Pancreas (tissue), 10 donors: ENCODE measurements at places on chromosomes 5 and 9. TPM values are rescaled to one million over a fixed set of nuclear protein-coding genes. Genes with fewer than 3 reads are reported as not detected.
A peak's percentile ranks its signal among the peaks of the same experiment; 100 is the strongest.

DNA sequence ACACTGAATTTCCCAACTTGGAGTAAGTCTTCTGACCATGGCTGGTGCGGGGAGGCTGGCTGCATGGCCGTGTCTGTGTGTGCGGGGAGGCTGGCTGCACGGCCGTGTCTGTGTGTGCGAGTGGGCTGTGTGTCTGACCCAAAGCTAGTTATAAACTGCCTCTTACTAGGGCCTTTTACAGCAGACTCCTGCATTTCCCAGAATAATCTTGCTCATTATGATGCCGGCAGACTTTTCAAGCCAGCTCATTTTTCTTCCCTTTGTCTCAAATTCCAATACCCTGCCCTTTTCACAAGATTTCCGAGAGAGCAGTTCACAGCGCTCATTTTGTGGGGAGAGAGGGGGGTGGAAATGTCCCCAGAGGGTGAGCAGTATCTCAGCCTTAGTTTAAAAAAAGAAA is 470.7 kb upstream of the BRINP1 start:
- no peak overlapping the region for H3K27ac ChIP-seq
- H3K4me3 ChIP-seq, result no peak overlapping the region
- H3K27me3 ChIP-seq, result no peaks in the 10 kb centered on the region
- H3K4me1 ChIP-seq, result no peaks in the 10 kb centered on the region

DNA sequence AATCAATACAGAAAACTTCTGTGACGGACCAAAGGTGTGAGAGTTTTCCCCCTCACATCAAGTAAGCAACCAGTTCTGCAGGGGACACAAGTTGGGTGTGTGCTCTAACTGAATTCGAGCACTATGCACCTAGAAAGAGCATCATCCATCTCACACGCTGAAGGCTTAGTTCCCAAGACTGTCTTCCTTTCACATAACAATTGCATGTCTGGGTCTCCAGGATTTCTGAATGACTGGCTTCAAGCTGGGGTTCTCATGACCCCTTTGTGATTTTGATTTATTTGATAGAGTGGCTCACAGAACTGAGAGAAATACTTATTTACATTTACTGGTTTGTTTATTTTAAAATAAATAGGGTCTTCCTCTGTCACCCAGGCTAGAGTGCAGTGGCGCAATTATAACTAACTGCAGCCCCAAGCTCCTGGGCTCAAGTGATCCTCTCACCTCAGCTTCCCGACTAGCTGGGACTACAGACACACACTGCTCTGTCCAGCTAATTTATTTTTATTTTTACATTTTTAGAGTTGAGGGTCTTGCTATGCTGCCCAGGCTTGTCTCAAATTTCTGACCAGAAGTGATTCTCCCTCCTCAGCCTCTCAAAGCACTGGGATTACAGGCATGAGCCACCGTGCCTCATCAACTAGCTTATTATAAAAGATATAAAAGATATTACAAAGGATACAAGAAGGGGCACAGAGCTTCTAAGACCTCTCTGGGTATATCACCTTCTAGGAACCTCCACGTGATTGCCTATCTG is 316.7 kb upstream of the CDH12 start:
- H3K27me3 ChIP-seq, result no peaks in the 10 kb centered on the region
- H3K4me3 ChIP-seq, result no peak overlapping the region
- DNase-seq, result no peak
- no peak overlapping the region for H3K27ac ChIP-seq
- no peaks in the 10 kb centered on the region for H3K4me1 ChIP-seq

DNA sequence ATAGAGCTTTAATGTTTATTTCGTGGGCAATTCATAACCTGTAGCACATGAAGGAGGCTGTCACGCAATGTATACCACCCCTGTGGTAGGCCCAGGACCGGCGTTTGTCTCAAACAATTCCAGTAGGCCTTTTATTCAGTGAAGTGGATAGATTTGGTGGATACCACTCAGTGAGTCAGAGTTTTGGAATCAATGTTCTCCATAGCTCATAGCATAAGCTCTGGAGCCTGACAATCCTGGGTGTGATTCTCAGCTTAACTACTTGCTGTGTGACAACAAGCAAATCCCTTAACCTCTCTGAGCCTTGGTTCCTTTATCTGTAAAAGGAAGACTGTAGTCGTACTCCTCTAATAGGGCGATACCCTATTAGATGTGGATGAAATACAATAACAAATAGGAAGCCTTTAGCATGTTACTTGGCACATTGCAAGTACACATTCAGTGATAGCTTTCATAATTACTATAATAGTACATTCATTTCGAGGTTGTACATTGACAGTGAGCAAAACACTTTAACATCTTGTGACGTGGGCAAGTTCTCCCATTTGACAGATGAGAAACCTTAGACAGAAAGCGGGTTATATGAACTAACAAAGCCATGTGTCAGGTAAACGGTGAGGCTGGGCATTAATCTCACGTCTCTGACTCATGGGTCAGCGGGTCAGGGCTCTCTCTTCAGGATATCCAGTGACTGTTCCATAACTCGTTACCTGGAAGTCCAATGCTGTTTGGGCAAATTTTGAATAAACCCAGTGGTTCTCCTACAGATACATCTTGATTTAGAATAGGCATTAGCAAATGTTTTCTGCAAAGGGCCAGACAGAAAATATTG is 130.8 kb downstream of the C9orf152 start:
- H3K27ac ChIP-seq, result no peak overlapping the region
- no peaks in the 10 kb centered on the region for H3K27me3 ChIP-seq
- no peaks in the 10 kb centered on the region for H3K36me3 ChIP-seq
- H3K4me3 ChIP-seq, result no peak overlapping the region
- no peak for DNase-seq

- H3K4me1 ChIP-seq, result no peaks in the 10 kb centered on the region
- H3K36me3 ChIP-seq, result no peaks in the 10 kb centered on the region
- no peaks in the 10 kb centered on the region for H3K27me3 ChIP-seq
- no peak for DNase-seq
Observed at GRCh38 chr5:10505517-10506095, 58.3 kb upstream of the ANKRD33B start.

DNA sequence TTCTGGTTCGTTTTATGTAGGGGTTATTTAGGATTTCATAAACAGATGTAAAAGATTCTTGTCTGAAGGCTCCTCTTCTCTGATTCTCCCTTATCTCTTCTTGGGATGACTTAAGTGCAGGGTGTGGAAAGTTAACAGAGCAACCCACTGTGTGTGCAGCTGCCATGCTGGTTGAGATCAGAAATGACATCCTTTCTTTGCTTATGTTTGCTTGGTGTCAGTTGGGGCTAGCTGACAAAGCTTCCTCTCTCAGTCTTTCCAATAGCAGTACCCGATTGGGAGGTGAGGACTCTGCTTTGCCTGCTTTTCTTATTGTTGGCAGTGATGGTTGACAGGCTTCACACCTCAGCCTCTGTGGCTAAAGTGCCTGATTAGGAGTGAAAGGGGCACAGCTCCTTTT is 26.5 kb downstream of the OGN start:
- H3K4me1 ChIP-seq, result no peaks in the 10 kb centered on the region
- H3K36me3 ChIP-seq, result no peaks in the 10 kb centered on the region

GRCh38 chr5:180102636-180103035 is 31.1 kb upstream of the RNF130 start:
- no peak overlapping the region for H3K27ac ChIP-seq
- no peaks in the 10 kb centered on the region for H3K27me3 ChIP-seq
- H3K4me1 ChIP-seq, result no peaks in the 10 kb centered on the region

- H3K36me3 ChIP-seq, result no peaks in the 10 kb centered on the region
- H3K4me3 ChIP-seq, result no peak overlapping the region
- DNase-seq, result no peak
- H3K27ac ChIP-seq, result no peak overlapping the region
- no peaks in the 10 kb centered on the region for H3K4me1 ChIP-seq
Observed at GRCh38 chr5:67346611-67347010, 150.0 kb upstream of the CD180 start.

GRCh38 chr5:76601470-76601869 is 21.7 kb downstream of the F2RL2 start:
- no peak overlapping the region for H3K4me3 ChIP-seq
- H3K27ac ChIP-seq, result no peak overlapping the region
- no peaks in the 10 kb centered on the region for H3K27me3 ChIP-seq
- no peaks in the 10 kb centered on the region for H3K4me1 ChIP-seq
- no peak for DNase-seq
- H3K36me3 ChIP-seq, result no peaks in the 10 kb centered on the region

DNA sequence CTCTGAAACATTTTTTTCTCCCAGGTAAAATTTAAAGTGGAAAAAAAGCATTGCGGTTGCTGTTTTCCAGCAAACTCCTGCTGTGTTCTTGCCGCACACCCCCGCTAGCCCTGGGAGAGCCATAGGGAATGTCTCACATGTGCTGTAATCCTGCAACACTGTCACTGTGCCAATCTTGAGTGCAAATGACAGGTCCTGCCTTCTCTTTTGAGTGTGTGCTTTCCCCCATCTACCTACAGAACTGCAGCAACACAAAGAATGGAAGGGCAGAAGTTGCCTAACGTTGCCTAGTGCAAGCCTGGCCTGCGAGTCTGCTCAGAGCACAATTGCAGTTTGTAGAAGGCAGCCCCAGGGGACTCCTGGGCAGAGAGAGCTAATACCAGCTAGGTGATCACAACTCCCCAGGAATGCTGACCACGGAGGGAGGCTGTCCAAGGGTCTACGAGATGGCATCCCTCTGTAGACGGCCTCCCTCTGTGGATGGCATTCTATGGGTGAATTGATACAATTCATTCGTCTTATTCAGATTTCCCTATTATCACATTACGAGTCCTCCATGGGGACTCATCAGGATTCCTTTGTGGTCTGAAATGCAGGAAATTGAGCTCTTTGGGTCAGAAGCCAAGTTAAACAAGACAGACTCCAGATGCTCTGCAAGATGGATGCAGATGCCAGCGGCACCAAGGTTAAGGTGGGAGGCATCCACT is 172.6 kb upstream of the S1PR3 start:
- H3K27ac ChIP-seq, result no peak overlapping the region
- DNase-seq, result no peak
- H3K4me1 ChIP-seq, result no peaks in the 10 kb centered on the region
- H3K27me3 ChIP-seq, result no peaks in the 10 kb centered on the region

DNA sequence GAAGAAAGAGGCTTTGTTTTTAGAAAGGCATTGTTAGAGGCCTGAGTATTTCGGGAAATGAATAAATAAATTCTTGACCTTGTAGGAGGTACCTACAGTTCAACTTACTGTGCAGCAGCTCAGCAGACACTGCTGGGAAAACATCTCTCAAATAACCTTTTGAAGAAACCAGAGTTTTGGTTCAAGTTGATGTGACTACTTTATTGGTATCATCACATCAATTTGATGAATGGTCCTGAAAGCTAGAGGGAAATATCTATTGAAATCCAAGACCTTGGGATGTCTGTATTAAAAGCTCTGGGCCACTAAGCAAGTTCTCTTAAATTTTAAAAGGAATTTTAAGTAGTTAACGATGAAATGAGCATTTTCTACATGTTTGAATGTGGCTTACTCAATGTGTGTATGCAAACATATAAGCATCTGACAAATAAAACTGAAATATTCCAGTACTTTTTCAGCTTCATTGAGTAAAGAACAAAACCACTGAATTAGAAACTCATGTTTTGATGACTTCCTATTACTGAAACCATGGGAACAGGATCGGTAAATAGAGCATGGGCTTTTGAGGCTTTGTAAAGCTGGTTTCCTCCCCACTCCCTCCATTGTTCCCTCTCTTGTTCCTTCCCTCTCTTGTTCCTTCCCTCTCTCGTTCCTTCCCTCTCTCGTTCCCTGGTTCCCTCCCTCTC is 36.7 kb downstream of the SLC27A6 start:
- H3K27ac ChIP-seq, result no peak overlapping the region
- H3K4me3 ChIP-seq, result no peak overlapping the region
- no peaks in the 10 kb centered on the region for H3K4me1 ChIP-seq
- no peaks in the 10 kb centered on the region for H3K36me3 ChIP-seq
- DNase-seq, result no peak

GRCh38 chr9:106961623-106962022 is 98.7 kb downstream of the ZNF462 start:
- no peaks in the 10 kb centered on the region for H3K27me3 ChIP-seq
- H3K27ac ChIP-seq, result no peak overlapping the region
- DNase-seq, result no peak

DNA sequence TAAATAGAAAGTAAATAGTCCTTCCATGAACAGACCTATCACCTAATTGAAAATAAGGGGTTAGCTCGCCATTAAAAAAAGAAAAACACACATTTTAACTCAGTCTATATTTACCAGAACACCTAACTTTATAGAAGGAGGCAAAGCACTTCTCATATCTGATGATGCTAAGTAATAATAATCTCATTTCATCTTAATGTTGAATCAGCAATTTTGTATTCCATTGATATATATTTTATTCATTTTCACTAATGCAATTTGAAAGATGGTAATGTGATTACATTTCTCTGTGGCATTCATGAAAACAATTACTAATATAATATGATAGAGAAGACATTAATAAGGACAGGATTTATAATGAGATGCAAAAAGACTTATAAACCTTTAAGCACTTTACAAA is 276.7 kb downstream of the BNC2 start:
- no peak overlapping the region for H3K4me3 ChIP-seq
- no peaks in the 10 kb centered on the region for H3K27me3 ChIP-seq
- no peaks in the 10 kb centered on the region for H3K4me1 ChIP-seq
- DNase-seq, result no peak

GRCh38 chr5:6252581-6252980 is 125.8 kb downstream of the MED10 start:
- H3K27me3 ChIP-seq, result no peaks in the 10 kb centered on the region
- no peaks in the 10 kb centered on the region for H3K4me1 ChIP-seq
- no peaks in the 10 kb centered on the region for H3K36me3 ChIP-seq
- H3K4me3 ChIP-seq, result no peak overlapping the region
- H3K27ac ChIP-seq, result no peak overlapping the region

DNA sequence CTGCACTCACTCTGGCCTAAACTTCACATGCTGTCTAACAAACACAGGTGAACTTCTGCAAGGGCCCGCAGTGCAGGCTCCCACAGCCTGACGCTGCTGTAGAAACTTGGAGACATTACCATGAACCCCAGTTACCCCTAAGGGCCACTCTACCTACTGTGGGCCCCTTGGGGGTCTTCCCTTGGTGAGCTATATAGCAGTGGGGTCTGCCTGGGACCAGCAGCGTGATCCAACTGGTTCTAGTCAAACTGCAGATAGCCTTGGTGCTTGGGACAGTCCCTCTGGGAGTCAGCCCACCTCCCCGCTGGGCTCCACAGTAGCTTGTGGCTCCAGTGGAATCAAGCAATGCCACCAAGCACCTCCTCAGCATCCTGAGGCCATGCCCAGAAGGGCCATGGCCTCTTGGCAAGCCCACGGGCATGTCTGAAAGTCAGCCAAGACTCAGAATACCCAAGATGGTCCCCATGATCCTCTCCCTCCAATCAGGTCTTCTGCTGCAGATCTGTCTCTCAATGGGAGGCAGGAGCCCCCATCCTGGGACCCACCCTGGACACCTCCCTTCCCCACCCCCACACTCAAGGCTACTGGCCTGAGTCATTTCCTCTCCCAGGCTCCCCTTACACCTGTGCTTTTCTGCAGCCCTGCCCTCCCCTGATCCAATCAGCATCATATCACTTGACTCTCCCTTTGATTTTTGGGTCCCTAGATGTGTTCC is 230.0 kb upstream of the IRX1 start:
- no peaks in the 10 kb centered on the region for H3K4me1 ChIP-seq
- H3K36me3 ChIP-seq, result no peaks in the 10 kb centered on the region
- DNase-seq, result no peak
- no peak overlapping the region for H3K4me3 ChIP-seq

GRCh38 chr9:2477755-2478154 is 143.8 kb upstream of the VLDLR start:
- H3K4me3 ChIP-seq, result no peak overlapping the region
- no peak for DNase-seq
- no peaks in the 10 kb centered on the region for H3K4me1 ChIP-seq
- peak overlapping the region; percentile 15 for H3K27ac ChIP-seq
- H3K27me3 ChIP-seq, result no peaks in the 10 kb centered on the region

FIBCD1 gene
- total RNA-seq, result not detected

MELK gene
- total RNA-seq, result 0.38 TPM

AFAP1L1 gene
- total RNA-seq, result 2.4 TPM

CCDC171 gene
- 3.3 TPM for total RNA-seq

ZBTB43 gene
- total RNA-seq, result 5.8 TPM

UGT3A2 gene
- total RNA-seq, result 0.06 TPM

LPAR1 gene
- total RNA-seq, result 11.4 TPM
